ENCODE measurements at places on chromosomes 7 and 10.

GRCh38 chr10:28250782-28251181 lies 52.1 kb downstream of the MPP7 start:
- DNase-seq = no peak

- no peak for DNase-seq
Measured at GRCh38 chr7:1752771-1753563, 82.9 kb downstream of the ELFN1 start.

DNA sequence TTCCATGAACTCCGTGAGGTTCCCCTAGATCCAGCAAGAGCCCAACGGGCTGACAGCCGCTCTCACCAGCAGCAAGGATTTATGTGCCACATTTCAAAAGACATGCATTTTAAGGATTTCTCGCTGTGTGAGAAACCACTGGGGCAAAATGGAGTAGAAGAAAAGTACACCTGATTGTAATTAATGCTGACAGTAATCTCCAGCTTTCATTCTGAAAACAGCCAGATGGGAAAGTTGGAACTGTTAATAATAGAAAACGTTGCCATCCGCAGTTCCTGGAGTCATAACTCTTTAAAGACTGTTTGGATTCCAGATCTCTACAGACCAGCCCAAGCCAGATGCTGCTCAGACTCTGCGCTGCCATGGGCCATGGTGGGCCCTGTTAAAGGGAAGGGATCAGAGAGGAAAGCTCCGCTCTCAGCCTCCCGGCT lies 216.9 kb upstream of the GLI3 start:
- no peak for DNase-seq

DNA sequence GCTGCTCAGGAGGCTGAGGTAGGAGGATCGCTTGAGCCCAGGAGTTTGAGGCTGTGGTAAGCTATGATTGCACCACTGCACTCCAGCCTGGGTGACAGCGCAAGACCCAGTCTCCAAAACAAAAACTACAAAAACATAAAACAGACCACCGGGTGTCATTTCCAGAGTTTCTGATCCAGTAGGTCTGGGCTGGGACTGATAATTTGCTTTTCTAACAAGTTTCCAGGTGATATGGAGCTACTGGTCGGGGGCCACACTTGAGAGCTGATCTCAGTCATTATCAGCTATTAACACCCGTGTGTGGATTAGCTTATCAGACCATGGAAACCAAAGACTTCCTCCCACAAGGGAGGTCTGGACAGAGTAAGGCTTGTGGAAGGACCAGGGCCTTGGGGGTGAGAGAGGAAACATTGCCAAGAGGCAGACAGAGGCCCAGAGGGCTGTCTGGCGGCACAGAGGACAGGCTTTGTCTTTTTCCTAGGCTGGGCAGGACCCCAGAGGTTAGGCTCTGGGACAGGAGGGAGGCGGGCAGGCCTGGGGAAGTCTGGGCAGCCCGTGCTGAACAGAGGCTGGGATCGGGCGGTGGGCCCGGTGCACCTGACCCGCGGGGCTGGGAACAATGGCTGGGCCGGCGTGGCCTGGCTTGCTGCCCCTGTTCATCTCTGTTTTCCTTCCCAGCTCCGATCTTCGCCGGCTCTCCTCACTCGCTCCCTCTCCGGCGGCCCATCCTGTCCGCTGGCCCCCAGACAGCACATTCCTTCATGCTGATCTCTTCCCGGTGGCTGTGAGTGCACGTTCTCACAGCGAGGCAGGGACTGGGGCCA lies 25.2 kb downstream of the TMEM270 start:
- peak; percentile 86 for DNase-seq

- no peak for DNase-seq
Measured at GRCh38 chr10:132036887-132037675, 28.7 kb upstream of the JAKMIP3 start.

DNA sequence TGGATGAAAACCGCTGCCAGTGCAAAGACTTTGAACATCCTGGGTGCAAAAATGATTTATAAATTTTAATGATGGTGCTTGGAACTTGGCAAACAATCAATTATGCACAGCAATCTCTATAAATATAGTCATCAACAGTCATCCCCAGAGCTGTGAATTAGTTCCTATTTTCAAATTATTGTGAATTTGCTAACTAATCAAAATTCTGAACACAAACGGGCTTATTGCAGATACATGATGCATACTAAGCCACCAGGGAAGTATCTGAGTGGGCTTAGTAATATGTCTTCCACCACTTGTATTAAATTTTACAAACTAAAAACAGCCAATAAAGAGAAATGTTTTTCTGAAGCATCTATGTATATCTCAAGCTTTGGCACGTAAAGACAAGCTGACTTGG lies 165.2 kb downstream of the CALCR start:
- no peak for DNase-seq

DNA sequence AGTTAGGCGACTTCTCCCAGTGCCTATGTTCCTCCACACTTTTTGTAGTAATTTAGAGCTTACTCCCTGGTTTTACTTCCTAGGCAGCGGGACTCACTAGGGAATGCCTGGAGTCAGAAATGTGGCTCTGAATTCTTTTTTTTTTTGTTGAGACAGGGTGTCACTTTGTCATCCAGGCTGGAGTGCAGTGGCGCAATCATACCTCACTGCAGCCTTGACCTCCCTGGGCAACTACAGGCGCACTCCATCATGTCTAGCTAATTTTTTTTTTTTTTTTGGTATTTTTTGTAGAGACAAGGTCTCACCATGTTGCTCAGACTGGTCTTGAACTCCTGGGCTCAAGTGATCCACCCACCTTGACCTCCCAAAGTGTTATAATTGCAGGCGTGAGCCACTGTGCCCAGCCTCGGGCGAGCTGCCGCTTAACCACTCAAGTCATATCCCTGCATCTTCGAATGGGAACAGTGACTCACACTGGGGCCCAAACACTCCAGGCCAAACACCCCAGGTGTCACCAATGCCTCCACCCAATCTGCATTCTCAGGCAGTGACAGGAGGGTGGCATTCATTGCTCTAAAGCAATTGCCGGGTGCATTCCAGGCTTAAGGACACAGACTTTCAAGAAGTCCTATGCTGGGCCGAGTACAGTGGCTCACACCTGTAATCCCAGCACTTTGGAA lies 19.6 kb downstream of the RGS10 start:
- no peak for DNase-seq

GRCh38 chr7:7505915-7506314 lies 29.8 kb downstream of the COL28A1 start:
- no peak for DNase-seq

- DNase-seq = no peak
Measured at GRCh38 chr7:148266795-148267194, 323.8 kb upstream of the C7orf33 start.

DNA sequence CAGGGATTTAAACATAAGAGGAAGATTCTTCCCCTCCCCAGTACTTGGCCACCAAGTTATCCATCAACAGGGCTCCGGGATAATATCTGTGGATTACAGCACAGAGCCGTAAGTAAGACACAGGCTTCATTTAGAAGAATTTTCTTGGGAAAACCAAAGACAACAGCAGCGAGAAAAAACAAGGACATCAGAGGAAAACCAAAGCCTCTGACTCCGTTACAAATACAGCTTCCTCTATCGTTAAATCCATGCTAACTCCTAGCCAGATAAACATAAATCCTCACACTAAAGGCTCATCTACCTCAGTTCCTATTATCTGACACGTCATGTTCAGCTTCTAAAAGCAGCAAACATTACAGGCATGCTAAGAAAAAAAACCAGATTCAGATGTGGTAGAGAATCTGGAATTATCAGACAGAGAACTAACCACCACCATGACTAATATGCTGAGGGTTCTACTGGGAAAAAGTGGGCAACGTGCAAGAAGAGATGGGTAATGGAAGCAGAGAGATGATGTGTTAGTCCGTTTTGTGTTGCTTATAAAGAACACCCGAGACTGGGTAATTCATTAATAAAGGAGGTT lies 48.4 kb downstream of the BRI3 start:
- DNase-seq = no peak

All from right atrium auricular region (tissue), 2 donors.